ENCODE measurements at places on chromosomes 7 and 10.

- no peak for DNase-seq
Measured at GRCh38 chr7:131097662-131098376, 229.9 kb upstream of the MKLN1 start.

DNA sequence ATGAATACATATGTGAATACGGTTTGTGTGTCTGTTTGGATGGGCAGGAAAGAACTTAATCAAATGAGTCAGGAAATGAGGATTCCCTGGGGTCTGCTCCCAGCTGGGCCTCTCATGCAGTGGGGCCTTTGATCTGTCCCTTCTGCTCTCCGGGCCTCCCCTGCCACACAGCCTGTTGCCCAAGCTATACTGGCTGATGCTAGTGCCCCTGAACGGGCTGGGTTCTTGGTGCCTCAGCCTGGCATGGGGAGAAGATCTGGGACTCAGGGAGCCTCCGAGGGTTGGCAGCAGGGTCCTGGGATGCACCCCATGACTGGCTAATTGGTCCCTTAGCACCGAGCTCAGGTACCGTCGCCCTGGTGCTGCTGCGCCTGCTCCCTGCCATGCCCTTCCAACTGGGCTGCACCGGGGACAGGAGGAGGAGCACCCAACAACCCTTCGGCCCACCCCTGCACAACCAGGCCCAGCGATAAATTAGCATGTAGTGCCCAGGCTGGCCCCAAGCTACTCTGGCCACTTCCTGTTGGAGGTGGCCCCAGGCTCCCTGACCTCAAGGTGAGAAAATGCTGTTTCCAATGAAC, 59.9 kb upstream of the DUSP5 start:
- no peak for DNase-seq

DNA sequence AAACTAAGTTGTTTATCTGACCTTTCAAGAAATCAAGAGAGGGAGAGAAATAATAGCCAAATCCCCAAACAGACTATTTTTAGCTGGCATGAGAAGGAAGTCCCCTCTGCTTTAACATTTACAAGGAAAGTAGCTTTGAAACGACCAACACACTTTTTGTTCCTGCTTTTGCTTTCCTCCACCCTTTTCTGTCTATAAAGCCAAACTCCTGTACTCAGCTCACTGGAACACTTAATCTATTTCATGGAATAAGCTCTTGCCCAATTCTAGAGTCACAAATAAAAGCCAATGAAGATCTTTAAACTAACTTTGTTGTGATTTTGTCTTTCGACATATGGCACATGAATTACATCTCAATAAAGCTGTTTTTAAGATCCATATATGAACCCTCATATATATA, 86.8 kb upstream of the CCDC71L start:
- no peak for DNase-seq

DNA sequence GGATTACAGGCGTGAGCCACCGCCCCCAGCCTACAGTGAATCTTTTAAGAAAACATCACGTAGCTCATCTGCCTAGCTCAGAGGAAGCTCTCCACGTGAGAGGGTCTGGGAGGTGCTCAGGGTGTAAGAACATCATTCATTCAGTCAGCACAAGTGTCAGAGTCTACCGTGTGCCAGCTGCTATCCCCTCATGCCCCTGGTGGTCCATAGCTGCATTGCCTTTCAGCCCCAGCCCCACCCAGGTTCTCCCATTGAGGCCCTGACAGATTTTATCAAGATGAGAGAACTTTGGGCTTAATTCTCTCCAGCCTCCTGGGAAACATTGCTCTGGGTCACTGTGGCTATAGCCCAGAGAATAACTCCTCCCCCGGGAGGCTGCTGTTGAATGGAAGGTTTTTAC, 45.1 kb downstream of the ZNF503 start:
- DNase-seq = no peak

DNA sequence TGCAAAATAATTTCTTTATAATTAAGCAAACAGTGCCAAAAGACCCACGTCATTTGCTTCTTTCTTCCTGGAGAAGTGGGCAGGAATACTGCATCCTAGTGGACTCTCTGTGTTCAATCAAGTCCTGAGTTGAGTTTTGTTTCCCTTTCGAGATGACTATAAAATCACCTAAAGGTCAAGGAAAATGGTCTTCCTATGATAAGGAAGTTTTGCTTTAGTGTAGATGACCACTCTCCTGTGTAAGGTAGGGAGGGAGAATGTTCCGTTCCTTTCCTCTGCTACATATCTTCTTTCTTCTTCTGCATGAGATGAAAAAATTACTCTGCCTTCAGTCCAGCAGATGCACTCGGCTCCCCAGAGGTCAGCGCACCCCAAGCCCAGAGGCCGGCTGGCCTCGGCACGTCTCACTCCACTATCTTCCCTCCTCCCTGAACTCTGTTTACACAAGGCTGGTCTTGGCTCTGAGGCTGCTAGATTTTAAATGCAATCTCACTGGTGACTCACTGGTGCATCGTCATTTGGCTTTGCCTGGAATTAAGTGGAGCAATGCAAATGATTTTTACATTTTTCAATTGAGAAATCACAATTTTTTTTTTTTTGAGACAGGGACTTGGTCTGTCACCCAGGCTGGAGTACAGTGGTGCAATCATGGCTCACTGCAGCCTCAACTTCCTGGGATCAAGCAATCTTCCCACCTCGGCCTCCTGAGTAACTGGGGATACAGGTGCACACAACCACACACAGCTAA, 18.6 kb upstream of the VDAC2 start:
- DNase-seq = no peak

GRCh38 chr10:129192344-129193128, 274.5 kb upstream of the MGMT start:
- no peak for DNase-seq

DNA sequence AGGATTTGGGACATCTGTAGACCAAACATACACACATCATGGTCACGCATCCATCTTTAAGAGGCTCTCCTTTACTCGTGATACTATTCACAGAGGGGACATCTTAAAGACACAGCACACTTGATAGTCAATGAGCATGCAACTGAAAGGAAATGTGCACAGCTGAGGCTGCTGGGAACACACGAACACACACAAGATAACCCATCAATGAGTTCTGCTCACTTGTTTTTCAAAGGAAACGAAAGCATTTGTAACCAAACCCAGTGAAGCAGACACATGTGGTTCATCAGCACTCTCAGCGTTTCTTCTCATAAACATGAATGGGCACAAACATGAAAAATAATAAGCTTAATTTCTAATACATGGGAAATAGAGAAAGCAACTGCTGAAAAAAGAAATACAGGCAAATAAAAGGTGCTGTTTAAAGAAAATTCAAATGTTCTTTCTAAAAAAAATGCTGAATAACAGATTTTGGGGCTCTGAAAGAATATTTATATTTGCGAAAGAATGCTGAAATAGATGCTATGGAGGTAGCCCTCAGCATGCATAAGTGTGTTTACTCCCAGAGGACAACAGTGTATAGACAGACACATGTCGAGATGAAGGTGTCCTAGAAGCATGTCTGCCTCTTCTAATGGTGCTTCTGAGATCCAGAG, 59.7 kb upstream of the LAMB4 start:
- DNase-seq = no peak

DNA sequence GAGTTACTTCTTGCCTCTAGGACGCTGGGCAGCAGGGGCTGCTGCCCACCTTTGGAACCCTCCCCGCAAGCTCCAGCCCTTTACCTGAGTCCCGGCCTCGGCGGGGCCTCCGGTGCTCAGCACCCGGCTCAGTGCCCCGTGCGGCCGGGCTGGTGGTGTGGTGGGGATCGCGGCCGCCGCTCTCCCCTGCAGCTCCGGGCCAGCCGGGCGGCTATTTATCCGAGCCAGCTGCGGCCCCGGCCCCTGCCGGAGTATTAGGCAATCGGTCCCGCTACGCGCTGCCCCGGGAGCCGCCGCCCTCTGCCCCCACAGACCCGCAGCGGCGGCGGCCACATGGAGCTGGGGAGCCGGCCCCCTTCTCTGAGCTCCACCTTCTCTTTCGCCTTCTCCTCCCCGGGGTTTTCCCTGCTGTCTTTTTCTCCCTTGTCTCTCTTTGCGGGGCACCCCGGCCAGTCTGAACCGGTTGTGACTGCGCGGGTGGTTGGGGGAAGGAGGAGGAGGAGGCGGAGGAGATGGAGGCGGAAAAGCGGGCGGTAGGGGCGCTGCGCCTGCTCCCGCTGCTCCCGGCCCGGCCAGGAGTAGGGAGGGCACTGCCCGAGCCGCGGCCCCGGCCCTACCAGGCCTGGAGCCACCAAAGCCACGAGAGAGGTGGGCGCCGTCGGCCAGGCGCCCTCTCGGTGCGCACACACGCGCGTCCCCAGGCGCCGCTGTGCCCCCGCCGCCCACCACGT, at the start of gene SLC16A9:
Gene SLC16A9 (minus strand): TSS at position 456 of the 731 bp plus-strand sequence. CDS start 25,559 bp downstream, outside the sequence.
- DNase-seq = peak; percentile 61

GRCh38 chr7:93442478-93443224, 131.9 kb downstream of the CALCR start:
- DNase-seq = no peak

DNA sequence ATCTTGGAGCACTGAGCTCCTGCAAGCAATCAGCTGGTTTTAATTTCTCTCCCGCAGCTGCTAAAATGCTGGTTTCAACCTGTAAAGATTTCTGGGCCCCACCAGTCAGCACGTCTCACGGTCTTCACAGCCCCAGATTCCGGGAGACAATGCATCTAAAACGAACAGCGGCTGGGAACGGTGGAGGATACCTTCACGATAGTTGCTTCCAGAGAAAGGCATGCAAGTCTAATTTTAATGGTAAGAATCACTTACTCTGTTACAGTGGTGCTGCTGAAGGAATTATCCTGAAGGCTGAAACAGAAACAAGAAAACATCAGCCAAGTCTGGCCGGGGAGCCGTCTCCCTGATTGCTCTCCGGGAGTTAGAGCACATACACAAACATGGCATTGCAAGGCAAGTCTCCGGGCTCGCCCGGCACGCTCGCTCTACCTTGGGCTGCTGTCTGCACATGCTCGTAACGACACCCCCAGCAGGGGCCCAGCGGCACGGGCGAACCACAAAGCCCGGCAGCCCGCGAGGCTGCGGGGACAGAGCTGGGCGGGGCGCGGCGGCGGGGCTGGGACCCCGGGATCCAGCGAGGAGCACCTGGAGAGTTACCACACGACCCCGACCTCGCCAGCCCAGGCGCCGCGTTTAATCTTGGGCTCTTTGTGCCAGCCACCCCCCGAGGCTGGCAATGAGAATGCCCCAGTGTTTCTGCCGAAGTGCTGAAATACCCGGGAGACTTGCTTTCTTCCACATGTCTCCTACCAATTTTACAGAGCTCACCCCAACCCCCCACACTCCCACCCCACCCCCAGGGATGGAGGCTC, at the start of gene FAM13C:
Gene FAM13C (minus strand): TSS at position 406 of the 815 bp plus-strand sequence. CDS start 89 bp downstream, at position 317.
- no peak for DNase-seq

DNA sequence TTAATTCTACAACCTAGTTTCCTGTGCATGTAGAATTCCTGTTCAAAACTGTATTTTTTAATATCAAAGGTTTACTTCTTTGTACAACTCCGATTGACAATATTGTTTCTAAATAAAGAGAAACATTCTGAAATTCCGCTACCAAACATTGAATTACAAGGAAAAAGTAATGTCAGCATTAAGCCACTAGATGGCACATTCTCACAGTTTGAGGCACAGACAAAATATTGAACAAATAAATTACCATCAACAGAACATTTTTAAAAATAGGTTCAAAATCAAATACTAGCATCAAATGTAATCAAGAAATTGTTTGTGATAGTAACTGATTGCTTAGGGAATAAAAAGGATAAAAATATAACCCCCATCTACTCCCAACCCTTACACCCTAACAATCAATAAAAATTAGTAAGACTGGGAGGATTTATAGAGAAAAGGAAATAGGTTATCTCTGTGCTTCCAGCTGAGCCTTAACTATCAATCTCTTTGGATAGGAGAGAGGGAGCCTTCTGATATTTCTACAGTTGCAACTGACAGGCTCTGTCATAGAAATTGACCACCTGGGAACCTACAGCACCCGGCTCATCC, 86.6 kb upstream of the C7orf33 start:
- DNase-seq = no peak

DNA sequence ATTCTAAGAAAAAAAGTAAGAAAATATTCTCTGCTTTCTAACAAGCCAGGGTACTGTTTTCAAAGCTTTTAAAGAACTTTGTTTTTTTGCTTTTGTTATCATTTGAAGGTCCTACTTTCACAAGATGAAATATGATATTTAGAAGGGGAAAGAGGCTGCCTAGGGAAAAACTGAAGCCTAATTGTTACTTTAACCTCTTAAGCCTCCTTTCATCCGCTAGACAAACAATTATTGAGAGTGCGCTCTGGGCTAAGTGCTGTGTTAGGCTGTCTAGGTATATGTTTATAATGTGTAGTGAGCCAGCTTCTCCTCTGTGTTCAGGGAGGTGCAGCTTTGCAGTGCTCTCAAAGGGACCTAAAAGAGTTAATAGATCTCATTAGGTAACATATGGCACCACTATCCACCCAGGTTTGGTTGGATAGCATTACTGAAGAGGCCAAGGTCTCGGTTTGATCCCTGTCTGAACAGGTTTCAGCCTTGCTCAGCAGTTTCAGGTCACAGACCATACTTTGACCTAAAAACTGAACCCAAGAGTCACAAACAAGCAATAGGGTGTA, 17.9 kb downstream of the PDK4 start:
- no peak for DNase-seq

- no peak for DNase-seq
Measured at GRCh38 chr7:87354749-87355148, 9.3 kb downstream of the CROT start.
